ENCODE measurements at places on chromosomes 2 and 18.

- DNase-seq = no peak
Observed at GRCh38 chr2:85181844-85182456, 48.8 kb downstream of the TCF7L1 start.

DNA sequence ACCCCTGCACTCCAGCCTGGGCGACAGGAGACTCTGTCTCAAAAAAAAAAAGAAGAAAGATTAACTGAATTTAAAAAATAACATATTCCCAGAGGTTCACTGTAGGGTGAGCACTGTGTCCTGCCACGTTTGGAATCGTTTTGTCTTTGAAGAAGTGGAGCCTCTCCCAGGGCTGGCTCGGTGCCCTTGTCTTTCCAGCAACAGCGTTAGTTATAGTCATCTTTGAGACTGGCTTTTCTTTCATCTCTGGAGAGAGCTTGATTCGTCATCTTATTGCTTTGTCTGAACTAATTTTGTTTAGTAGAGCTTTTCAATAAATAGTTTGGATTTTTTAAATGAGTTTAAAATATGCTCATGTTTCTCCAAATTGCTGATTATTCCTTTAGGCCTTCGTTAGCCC lies 50.5 kb downstream of the IMPA2 start:
- no peak for DNase-seq

- peak; percentile 23 for DNase-seq
Observed at GRCh38 chr2:197599285-197599965, 76.0 kb downstream of the RFTN2 start.

DNA sequence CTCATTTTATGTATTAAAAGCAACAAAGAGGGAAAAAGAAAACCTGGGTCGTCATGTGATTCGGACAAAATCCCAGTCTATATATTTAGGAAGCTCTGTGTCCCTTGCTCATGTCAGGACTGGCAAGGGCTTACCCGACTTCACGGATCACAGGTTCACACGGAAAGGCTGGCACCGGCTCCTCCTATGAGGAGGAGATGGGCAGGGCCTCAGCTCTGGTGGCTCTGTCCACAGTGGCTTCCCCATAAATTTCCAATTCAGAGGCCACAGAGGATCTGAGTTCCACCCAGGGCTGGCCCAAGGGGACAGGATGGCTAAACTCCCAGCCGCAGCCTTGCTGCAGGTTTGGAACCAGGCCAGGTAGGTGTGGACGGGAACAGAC lies 186.8 kb downstream of the BCL2 start:
- no peak for DNase-seq

GRCh38 chr18:26709897-26710296 lies 155.6 kb downstream of the AQP4 start:
- DNase-seq = no peak

DNA sequence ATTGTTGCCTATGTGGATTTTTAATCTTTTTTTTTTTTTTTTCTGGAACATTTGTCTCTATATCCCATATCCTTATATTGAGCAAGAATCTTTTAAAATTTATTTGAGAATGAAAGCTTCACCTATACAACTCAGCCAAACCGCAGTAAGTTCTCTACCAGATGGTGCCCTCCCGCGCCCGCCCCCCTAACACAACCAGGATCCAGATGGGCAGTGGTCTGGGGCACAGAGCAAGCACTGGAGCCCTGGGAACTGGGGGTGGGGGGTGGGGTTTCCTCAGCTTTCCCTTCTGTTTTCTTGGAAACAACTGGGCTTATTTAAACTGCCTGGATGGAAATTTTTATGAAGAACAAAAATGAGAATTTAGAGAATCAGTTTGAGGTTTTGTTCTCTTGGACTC lies 74.6 kb downstream of the ACAA2 start:
- no peak for DNase-seq

- no peak for DNase-seq
Observed at GRCh38 chr2:169510496-169510895, 994 bp downstream of the KLHL41 start.

GRCh38 chr2:217987391-217987790 lies 15.4 kb downstream of the TNS1 start:
- DNase-seq = no peak

GRCh38 chr2:104849101-104849500 lies 4.8 kb upstream of the POU3F3 start:
- no peak for DNase-seq

- no peak for DNase-seq
Observed at GRCh38 chr2:203744091-203744490, 37.7 kb downstream of the CD28 start.

DNA sequence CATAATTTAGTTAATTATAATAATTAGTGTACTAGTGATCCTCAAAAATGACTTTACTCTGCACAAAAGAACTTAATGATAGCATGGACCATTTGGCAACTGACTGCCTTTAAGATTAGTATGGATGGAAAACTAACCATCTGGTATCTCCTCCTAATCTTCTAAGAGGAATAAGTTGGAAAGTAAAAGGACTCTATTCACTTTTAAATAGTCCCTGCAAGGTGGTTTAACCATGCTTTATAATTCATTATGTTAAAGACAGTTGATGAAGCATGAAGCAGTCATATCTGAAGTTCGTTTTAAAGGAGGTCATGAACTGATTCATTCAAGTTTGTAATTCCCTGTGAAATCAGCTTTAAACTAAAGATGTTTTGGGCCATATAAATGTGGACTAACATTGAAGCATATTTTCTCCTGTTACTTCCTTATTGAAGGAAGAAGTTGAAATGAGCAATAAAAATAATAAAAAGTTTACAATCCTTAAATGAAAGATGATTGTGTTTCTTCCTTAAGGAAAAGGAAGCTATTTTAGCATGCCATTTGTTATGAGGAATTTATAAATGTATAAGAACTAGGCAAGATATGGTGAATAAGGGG lies 446.0 kb downstream of the XIRP2 start:
- DNase-seq = no peak

GRCh38 chr18:73245345-73245744 lies 377.6 kb upstream of the NETO1 start:
- DNase-seq = no peak

DNA sequence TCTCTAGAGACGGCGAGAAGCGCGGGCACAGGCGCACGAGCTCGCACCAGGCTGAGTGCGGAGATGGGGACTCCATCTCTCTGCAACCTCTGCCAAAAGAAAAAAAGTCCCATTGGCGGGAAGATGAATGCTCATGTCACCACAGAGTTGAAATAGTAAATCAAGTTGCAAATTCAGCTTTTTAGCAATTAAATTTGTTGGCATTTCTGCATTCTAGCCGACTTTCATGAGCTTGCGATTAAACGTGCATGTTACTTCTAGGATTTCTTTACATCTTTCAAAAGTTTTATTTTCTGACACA lies 588 bp downstream of the CHAC2 start:
- DNase-seq = no peak

DNA sequence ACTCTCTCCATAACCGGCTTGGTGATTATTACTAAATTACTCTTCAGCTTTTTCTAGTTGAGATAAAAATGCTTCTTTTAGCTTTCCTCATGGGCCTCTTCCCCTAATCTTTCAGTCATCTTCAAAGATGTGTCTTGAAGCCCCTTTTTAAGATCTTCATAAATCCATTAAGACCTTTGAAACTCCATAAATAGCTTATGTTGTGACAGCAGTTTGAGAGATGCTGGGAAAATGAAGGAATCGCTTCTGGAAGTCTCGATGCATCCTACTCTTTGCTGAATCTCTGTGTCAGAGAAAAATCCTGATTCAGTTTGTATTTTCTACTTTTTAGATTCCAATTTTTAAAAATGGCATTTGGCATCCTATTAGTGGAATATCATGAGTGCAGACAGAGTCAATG lies 13.0 kb downstream of the SCYGR4 start:
- DNase-seq = no peak

DNA sequence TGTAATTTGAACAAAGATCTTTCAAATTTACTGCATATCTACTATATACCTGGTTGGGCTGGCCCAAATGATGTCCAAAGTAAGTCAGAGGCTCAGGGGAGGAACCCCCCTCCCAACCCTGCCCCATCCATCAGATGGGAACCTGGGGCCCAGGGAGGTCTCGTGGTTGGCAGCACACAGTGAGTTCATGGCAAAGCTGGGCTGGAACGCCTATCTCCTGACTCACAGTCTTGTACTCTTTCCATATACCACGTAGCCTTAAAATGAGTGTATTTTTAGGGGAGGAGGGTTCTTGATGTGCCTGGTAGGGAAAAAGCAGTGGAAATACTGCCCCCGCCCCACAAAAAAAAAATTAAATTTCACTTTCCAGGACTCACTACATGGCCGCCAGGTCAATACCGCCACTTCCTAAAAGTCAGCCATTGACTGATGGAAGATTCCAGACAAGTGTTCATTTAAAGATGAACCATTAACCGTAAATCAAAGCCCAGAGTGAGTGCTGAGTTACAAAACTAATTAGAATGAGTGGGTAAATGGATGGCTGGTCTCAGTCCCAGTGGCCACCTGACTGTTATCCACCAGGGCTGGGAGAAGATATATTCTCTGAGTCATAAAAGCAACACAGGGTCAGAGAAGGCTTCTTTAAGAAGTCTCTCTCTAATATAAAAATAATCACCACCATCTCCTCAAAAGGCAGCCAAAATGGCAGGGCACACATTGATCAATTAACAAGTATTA lies 80.5 kb downstream of the ZBTB7C start:
- no peak for DNase-seq

DNA sequence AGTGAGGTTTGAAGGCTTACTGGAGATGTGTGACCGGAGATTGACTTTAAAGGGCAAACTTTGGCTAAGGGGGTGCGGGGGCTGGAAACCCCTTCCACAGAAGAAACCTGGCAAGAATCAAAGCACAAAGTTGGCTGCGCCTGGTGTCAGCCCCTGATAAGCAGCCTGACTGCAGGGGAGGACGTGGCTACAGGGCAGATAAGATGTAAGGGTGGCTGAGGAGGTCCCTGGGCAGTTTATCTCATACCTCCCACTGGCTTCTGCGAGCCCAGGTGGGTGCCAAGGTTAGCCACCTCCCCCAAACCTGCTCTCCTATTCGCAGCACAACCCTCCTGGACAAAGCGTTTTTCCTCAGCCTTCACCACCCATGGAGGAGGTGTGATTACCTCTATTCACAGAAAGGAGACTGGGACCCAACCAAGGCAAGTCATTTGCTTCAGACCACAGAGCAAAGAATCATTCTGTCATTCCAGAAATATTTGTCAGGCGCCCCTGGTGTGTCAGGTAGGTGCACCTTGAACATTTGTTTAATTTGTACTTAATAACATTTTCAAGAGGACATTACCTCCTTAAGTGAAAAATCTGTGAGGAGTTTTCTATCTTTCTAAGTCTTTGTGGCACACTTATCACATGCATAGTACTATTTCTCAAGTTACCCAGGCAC lies 73.1 kb upstream of the IL1R1 start:
- no peak for DNase-seq

DNA sequence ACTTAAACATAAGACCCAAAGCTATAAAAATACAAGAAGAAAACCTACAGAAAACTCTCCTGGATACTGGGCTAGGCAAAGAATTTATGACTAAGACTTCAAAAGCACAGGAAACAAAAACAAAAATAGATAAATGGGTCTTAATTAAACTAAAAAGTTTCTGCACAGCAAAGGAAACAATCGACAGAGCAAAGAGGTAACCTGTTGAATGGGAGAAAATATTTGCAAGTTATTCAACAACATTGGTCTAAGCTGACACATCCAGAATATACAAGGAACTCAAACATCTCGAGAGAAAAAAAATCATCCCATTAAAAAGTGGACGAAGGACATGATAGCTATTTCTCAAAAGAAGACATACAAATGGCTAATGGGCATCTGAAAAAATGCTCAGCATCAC lies 72.3 kb upstream of the RBBP8 start:
- DNase-seq = no peak

DNA sequence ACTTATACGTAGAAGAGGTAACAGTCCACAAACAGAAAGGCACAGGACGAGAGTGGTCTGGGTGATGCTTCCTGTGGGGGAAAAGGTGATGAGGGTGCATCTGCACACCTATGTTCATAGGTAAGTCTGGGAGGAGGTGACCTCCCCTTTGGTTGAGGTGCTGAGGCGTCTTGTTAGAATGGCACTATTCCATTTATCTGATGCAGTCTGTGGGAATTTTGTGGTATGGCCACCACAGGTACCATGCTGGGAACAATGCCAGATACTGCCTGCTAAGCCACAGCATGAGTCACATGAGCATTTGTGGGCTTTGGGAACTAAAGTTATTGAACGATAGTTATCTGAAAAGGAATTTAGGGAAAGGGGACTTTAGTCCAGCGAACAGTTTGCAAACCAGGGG lies 27.9 kb downstream of the IL37 start:
- DNase-seq = no peak

- DNase-seq = no peak
Observed at GRCh38 chr2:167127135-167127534, 238.9 kb downstream of the XIRP2 start.

GRCh38 chr18:22609642-22610041 lies 191.9 kb upstream of the CTAGE1 start:
- DNase-seq = no peak

DNA sequence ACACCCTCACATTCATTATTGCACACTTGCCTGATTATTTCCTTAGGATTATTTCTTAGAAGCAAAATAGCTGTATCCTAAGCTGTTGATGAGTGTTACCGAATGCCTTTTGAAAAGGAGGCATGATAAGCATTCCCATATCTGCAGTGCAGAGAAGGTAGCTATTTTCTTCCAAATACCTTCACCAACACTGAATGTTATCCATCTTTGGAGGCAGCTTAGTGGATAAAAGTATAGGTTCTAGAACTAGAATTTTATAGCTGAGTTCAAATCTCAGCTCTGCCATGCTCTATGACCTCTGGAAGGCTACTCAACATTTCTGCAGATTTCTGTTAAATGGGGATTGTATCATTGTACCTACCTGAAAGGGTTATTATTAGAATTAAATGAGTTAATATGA lies 185.0 kb upstream of the CCDC150 start:
- no peak for DNase-seq

- DNase-seq = no peak
Observed at GRCh38 chr2:103284750-103285149, 522.9 kb downstream of the TMEM182 start.

DNA sequence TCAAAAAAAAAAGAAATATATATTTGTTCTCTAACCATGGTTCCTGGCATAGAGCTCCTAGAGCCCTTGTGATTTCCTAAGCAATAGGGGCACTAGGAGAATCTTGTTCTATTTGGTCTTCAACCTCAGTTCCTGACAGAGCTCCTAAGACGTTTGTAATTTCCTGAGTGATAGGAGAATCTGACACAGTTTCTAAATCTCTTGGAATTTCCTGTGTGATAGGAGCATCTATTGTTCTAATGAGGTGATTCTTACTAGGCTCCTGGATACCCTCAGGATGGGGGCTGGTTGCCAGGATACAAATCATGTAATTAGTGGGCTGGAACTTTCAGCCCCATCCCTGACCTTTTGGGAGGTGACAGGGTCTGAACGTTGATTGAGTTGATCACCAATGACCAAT lies 245.8 kb downstream of the ZEB2 start:
- no peak for DNase-seq

DNA sequence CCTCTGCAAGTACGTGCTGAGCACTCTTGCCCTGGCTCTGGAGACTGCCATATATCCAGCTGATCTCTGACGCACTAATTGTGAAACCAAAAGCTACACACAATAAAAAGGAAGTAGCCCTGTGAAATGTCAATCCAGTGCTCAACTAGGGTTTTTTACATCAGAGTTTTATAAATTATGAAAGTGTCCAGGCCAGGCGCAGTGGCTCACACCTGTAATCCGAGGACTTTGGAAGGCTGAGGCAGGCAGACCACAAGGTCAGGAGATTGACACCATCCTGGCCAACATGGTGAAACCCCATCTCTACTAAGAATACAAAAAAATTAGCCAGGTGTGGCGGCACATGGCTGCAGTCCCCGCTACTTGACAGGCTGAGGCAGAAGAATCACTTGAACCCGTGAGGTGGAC lies 24.5 kb upstream of the PEX13 start:
- no peak for DNase-seq
